Upper lobe of right lung (tissue), 1 donor: ENCODE measurements at places on chromosomes 7 and 10. TPM values are rescaled to one million over a fixed set of nuclear protein-coding genes. Genes with fewer than 3 reads are reported as not detected.
A peak's percentile ranks its signal among the peaks of the same experiment; 100 is the strongest.

DNA sequence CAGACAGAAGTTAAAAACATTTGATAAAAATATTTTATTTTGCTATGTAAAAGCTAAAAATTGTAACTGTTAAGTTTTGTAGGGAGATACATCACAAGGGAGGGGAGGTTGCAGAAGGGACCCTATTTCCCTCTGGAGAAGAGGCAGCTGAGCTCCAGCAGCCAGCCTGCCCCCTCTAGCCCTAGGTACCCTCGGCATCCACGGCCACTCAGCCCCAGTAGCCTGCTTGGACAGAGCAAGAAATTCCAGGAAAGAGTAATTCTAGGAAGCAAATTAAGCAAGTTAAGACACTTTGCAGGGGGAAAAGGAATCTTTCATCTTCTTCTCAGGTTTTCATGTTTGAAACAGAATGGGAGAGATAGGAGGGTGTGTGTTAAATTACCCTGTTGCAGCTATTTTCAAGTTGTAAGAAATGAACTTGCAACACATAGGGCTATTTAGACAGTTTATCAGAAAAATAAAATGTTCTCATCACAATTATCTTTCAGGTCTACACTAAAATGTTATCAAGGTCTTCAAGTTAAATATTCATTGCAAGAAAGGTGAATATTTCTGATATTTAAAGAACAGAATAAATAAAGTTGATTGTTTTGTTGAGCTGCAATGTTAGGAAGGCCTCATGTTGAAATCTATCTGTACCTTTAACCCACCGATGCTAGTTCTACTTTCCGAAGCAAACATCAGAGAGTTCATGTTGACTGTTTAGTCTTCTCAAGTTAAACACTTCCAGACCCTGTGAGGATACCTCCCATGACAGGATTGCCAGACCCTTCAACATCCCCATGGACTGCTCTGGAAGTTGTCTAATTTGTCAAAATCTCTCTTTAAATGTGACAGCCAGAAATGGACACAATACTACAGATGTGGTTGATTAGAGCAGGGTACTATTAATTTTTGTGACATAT, 5.5 kb downstream of the SGCE start:
- H3K36me3 ChIP-seq, result no peaks in the 10 kb centered on the region
- peaks cover 39% of the 10 kb centered on the region for H3K27me3 ChIP-seq
- DNase-seq, result no peak
- H3K27ac ChIP-seq, result no peak overlapping the region

GRCh38 chr10:52409928-52410327, 95.8 kb downstream of the DKK1 start:
- no peak overlapping the region for H3K27ac ChIP-seq
- H3K27me3 ChIP-seq, result no peaks in the 10 kb centered on the region
- no peaks in the 10 kb centered on the region for H3K36me3 ChIP-seq
- no peak for DNase-seq
- no peak overlapping the region for H3K4me3 ChIP-seq

DNA sequence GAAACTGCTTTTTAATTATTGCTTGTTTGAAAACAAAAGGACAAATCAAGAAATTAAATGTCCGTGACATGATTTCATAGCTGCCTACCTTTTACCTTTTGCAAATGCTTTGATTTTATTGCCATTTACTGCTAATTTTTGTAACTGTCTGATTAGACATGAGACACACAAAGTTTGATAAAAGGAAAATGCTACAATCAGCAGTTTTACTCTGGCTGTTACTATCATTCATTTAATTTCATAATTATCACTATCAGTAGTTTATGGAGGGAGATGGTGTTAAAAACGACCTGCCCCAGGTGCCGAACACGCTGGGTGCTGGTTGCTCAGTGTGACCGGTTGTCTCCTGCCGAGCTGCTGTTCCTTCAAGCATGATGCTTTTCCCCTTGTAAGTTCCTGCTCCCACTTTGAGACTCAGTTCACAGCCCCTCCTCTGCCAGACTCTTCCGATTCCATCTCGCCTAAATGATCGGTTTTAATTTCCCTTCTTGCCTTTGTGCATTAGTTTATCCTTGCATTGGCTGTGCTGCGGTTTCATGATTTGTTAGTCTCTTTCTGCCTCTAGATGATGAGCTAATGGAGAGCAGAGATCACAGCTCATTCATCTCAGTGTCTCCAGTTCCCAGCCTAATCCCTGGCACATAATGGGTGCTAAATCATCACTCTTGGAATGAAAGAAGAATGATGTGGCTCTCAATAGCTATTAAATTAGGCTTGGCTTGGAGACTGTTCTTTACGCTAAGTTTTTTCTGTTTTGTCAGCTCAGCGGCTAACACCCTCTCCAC, 110.6 kb downstream of the PFKFB3 start:
- H3K27me3 ChIP-seq, result no peaks in the 10 kb centered on the region
- H3K4me3 ChIP-seq, result no peak overlapping the region
- H3K4me1 ChIP-seq, result no peaks in the 10 kb centered on the region
- no peaks in the 10 kb centered on the region for H3K36me3 ChIP-seq
- H3K27ac ChIP-seq, result no peak overlapping the region

GRCh38 chr7:69246758-69247157, 351.5 kb upstream of the AUTS2 start:
- DNase-seq, result no peak
- no peaks in the 10 kb centered on the region for H3K4me1 ChIP-seq
- no peaks in the 10 kb centered on the region for H3K36me3 ChIP-seq
- H3K27ac ChIP-seq, result no peak overlapping the region

- no peak for DNase-seq
- H3K4me3 ChIP-seq, result no peak overlapping the region
- no peak overlapping the region for H3K27ac ChIP-seq
- no peaks in the 10 kb centered on the region for H3K4me1 ChIP-seq
- H3K36me3 ChIP-seq, result no peaks in the 10 kb centered on the region
- H3K27me3 ChIP-seq, result no peaks in the 10 kb centered on the region
Measured at GRCh38 chr7:25823571-25823970, 328.4 kb upstream of the NFE2L3 start.

DNA sequence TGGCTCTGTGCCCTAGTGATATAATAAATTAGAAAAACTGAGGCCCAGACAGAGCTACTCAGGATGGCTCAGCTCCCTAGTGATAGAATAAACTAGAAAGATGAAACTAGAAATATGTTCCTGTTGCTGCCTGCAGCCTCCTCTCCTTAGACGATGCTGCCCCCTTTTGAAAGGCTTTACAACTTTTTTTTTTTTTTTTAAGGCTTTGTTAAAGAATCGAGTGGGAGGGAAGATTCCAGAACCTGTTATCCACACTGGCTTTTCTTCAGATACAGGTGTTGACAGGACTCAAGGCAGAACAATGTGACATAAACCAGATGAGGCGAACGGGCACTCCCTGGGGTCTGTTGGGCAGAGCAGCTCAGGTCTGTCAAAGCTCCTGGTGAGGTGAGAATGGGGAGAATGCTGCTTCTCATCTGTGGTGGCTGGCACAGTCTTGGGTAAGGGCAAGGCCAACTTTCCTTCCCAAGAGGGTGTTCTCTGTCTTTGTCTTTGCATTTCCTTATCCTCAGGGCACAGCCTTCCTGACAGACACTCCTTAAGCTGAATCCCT, 175.1 kb downstream of the COBL start:
- H3K4me3 ChIP-seq, result no peak overlapping the region
- no peak overlapping the region for H3K27ac ChIP-seq
- DNase-seq, result no peak
- H3K36me3 ChIP-seq, result no peaks in the 10 kb centered on the region

DNA sequence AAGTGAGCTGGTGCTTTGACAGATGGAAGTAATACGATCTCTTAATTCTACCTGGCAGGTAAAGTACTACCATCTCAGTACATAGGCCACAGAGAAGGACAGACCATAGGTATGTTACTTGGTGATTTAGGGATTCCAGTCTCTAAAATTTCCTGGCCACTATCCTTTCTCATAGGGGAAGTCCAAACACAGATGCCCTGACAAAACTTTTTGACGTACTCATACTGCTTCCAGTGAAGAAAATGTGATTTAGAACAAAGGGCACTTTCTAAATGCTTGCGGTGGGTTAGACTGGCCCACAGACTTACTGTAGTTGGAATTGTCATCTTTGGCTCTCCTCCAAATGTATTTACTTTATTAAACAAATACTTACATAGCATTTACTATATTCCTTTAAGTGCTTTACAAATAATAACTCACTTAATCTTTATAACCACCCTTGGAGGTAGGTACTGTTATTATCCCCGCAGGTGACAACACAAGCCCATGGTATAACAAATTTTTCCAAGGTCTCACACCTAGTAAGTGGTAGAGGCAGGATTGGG, 3.0 kb downstream of the PI4K2A start:
- H3K27me3 ChIP-seq, result no peaks in the 10 kb centered on the region
- no peak overlapping the region for H3K27ac ChIP-seq
- H3K4me1 ChIP-seq, result peaks cover 28% of the 10 kb centered on the region

DNA sequence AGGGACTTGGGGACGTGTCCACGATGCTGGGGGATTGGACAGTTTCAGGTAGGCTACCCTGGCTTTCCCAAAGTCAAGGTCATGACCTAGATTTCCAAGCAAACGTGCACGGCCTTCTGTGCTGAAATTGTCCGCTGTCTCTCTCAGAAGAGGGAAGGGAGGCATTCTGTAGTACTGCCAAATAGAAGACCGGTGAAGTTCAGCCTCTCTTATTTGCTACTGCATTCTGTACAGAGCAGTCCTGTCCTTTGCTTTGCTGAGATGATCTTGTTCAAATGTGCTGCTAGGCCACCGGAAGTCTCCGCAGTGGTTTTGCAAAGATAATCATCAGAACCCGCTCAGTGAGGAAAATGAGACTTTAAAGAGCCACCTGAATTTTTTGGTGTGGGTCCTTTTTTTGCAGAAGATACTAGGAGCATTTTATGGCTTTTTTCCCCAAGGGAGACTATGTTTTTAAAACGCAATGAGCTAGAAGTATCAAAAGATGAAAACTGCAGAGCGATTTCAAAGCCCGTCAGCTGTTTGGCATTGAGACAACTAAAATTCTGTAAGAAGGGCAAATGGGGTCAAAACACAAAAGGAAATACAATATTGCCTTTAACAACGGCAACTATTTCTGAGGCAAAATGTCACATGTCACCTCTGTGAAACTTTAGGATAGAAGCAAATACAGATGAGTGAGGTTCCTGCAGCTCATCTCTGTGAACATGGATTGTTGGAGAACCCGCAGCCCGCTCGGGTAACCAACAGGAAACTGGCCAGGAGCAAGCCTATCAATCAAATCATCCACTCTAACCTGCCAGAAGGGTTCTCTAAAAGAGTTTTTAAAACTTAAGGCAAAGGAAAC, 1.3 kb upstream of the NMT2 start:
- H3K27me3 ChIP-seq, result no peaks in the 10 kb centered on the region
- peaks cover 23% of the 10 kb centered on the region for H3K4me1 ChIP-seq
- H3K27ac ChIP-seq, result peak overlapping the region; percentile 71

DNA sequence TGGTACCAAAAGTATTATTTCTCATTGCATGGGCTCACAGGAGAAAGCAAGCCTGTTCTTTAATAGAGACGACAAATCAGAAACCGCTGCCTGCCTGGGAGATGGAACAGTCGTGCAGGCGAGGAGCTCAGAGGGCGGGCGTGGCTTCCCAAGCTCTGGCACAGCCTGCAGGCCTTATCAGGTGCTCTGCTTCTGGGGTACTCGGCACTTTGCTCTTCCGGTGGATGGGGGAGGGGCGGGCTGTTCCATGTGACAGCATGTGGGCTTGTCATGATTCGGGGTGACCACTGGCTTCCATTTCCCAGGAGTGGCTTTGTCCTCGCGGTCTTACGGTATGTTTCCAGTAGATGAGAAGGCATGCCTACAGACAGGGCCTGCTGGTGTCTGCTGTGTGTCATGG, 228.6 kb downstream of the MGMT start:
- H3K27ac ChIP-seq, result no peak overlapping the region
- no peak overlapping the region for H3K4me3 ChIP-seq
- no peaks in the 10 kb centered on the region for H3K36me3 ChIP-seq

DNA sequence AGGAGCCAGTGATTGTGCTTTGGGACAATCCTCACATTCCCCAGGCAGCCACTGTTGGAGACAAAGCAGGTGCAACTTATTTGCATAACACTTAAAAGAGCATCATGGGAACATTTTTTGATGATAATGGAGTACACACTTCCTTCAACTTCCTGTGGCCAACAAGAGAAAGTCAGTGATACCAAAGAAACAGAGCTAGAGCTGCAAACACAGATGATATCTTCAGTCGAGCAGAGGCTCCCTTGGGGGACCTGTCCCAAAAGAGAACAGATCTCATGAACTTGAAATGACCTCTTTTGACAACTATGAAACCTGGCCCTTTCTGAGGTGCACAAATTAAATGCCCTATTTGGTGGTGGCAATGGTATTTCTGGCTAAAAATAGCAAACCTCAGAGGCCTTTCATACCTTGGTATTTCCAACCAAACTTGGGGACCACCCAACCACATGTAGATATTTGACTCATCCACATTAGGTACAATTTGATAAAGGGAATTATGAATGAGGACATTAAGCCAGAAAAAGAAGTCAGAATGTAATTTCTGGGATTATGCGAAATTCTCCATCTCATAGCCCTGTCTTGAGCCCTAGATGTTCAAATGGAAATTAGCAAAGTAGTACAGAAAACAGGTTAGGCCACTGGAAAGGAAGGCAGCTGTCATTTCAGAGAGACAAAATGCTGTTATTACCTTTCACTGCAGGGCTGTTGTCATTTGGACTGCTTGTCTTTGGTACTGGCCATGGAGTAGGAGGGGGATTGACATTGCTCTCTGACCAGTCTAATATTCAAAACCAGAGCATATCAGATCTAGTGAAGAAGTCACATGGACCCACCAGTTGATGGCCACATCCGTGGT, 146.2 kb downstream of the ICA1 start:
- H3K4me1 ChIP-seq, result no peaks in the 10 kb centered on the region
- peaks cover 6% of the 10 kb centered on the region for H3K36me3 ChIP-seq
- H3K4me3 ChIP-seq, result no peak overlapping the region
- H3K27ac ChIP-seq, result no peak overlapping the region

DNA sequence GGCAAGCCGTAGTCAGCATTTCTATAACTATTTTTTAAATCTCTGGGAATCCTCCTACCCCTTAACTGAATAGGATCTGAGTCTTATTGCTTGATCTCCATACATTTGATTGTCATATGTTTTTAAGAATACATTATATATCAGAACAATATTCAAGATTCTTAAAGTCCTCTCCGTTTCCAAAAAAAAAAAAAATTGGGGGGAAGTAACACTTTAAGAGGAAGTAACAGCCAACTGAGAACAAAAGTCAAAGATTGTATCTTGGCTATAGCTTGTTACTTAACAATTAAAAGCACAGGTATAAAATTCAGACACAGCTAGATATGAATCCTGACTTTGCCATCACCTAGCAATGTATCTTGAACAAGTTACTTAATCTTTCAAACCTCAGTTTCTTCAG, 169.9 kb upstream of the ADO start:
- H3K27me3 ChIP-seq, result no peaks in the 10 kb centered on the region
- peak overlapping the region; percentile 30 for H3K27ac ChIP-seq
- DNase-seq, result no peak
- no peaks in the 10 kb centered on the region for H3K36me3 ChIP-seq
- peaks cover 36% of the 10 kb centered on the region for H3K4me1 ChIP-seq

PPP1R17 gene
- not detected for total RNA-seq

RAPGEF5 gene
- total RNA-seq, result 139 TPM

PIP gene
- not detected for total RNA-seq

FAM237B gene
- not detected for total RNA-seq

NRAP gene
- total RNA-seq, result 0.06 TPM

GPR146 gene
- total RNA-seq, result 40.0 TPM

EPHA1 gene
- 13.9 TPM for total RNA-seq

CRYGN gene
- total RNA-seq, result not detected

ABCB1 gene
- 7.5 TPM for total RNA-seq

ZCCHC24 gene
- 32.4 TPM for total RNA-seq

BTBD16 gene
- total RNA-seq, result 0.35 TPM

CRHR2 gene
- total RNA-seq, result not detected
